GM23248 (cell line): ENCODE measurements at places on chromosomes 5 and 9. TPM values are rescaled to one million over a fixed set of nuclear protein-coding genes. Genes with fewer than 3 reads are reported as not detected.

Gene NADK2
- 35.9 and 41.2 TPM in 2 replicates for total RNA-seq

Gene KIAA0825
- total RNA-seq, result 4.6 and 7.0 TPM in 2 replicates

Gene PSMB7
- 182 and 202 TPM in 2 replicates for total RNA-seq

Gene SERF1A
- total RNA-seq, result 15.3 and 16.2 TPM in 2 replicates

Gene SPAG8
- total RNA-seq, result 0.76 and 0.97 TPM in 2 replicates

Gene PCDHB2
- 4.9 and 8.9 TPM in 2 replicates for total RNA-seq

Gene WNK2
- not detected in 2 replicates for total RNA-seq

Gene PCDHAC1
- 0.38 TPM in 1 of 2 replicates, not detected in the other for total RNA-seq

Gene C9orf153
- total RNA-seq, result not detected in 2 replicates

Gene BHMT
- not detected in 2 replicates for total RNA-seq

Gene SAPCD2
- 5.4 TPM in 2 replicates for total RNA-seq

Gene CBY3
- total RNA-seq, result not detected in 2 replicates

Gene NPDC1
- 41.9 and 43.1 TPM in 2 replicates for total RNA-seq

Gene C5orf34
- total RNA-seq, result 3.1 and 5.2 TPM in 2 replicates

Gene NEUROG1
- not detected in 2 replicates for total RNA-seq

Gene GPR150
- total RNA-seq, result 1.1 TPM in 1 of 2 replicates, not detected in the other
